ENCODE measurements at places on chromosomes 6 and 20.

DNA sequence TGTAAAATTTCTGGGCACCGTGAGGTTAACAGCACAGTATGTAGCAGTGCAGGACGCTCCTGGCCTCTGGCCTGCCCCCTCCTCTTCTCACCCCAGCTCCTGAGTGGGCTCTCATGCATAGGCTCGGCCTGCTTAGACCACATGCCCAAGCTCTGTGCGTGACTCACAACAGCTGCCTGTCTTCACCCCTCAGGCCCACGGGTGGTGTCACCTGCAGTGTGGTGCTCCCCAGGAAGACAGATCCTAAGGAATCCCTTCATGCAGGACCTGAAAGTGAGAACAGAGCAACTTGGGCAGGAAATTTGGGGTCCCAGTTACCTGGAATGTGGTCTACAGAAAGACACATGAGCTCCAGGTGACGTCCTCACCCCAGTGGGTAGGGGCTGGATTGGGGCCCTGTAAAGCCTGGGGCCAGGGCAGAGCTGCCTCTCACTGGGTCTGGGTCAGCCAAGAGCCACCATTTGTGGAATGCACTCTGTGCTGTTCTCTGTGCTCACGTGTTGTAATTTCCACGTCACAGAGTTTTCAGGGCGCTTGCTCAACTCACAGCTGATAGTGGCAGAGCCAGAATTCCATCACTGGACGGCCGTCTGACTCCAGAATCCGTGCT, 37.0 kb upstream of the PXDC1 start:
- DNase-seq: no peak

DNA sequence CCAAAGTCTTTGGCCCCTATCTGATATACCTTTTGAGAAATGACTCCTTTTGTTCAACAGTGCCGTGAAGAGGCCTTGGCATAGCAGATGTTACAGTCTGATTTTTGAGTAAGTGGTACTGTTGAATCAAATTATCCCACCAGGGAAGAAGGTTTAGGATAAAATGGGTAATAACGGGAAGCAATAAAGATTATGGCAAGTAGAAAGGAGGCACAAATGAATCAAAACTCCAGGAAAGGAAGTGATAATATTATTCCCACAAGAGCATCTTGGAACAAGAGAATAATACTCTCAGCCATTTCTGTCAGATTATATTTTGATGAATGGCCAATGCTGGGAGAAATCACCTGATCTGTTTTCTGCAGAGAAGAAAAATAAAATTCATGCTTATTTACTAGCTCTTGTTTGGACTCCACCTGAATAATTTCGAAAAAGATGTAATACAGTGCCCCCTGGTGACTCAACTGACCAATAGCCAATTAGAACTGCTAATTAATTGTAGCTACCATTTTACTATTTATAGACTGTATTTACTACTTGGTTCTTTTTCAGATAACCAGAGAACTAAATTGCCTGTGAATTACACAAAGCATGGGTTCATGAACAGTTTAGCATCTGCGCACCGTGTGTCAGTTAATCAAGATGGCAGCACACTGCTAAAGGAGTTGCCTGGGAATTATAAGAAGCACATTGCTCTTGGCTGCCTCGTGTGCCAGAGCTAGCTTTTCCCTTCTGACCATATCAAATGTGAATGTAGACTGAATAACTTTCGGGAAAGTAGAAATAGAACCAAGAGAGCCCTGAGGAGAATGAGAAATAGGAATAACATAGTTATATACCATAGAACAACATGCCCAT, 78.5 kb upstream of the TRDN start:
- no peak for DNase-seq

DNA sequence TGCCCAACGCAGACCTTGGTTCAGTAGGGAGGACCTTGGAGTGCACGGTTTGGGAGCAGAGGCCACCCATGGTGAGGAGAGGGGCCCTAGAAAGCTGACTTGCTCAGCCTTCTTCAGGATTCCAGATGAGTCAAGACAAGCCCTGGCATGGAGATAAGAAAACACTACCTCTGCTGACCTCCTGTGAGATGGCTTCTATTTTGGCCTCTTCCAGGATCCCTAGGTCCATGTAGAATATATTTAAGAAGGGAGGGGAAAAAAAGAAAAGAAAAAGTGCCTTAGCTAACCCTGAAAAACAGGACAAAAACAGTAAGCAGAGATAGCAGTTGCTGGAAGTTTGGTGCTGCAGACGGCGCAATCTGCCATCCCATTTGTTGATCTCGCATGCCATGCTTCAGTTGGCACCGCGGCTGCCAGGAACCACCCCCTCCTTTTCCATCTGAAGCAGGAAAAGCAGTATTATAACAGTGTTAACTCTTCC, 100.0 kb downstream of the ARMC2 start:
- no peak for DNase-seq

- no peak for DNase-seq
Measured at GRCh38 chr6:169689287-169689686, 12.5 kb downstream of the WDR27 start.

GRCh38 chr20:59333951-59334350, 33.5 kb downstream of the EDN3 start:
- DNase-seq: no peak

GRCh38 chr20:64160526-64161355, 3.5 kb upstream of the MYT1 start:
- no peak for DNase-seq

DNA sequence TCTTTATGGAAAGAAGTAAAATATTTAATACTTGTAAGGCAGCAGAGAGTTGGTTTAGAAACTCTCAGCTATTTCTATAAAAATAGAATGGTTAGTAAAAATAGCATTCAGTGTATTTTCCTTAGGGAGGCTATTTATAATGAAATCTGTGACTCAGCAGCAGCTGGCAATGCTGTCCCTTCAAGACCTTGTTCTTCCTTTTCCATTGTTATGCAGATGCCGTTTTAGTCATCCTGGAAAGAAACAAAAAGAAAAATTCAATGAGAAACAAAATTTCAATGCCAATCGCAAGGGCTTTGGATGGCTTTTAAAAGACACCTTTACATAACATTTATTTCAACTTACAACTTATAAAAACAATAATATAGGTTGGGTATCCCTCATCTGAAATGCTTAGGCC, 17.5 kb downstream of the MPC1 start:
- DNase-seq: no peak

- no peak for DNase-seq
Measured at GRCh38 chr20:53881362-53881761, 189.0 kb downstream of the BCAS1 start.

GRCh38 chr6:124741341-124741740, 220.9 kb upstream of the RNF217 start:
- no peak for DNase-seq

- no peak for DNase-seq
Measured at GRCh38 chr6:72938104-72938503, 287.2 kb downstream of the KHDC1L start.

GRCh38 chr6:15358579-15359327, 112.9 kb downstream of the JARID2 start:
- DNase-seq: no peak

DNA sequence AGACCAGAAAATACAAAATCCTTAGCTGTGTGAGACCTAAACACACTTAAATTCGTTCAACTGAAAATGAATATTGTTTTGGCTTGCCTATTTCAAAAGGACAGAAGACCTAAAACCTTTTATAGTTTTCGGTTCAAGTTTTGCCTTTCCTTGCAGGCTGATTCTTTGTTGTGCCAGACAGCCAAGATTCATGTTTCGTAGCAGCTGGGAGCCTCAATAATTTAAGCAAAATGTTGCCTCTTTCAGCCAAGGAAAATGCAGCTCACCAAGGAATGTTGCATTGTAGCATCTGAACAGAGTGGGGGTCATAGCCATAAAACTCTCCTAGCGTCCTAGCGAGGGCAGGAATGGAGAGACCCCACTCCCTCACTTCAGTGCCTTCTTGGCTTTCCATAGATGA, 92.3 kb upstream of the INSM1 start:
- no peak for DNase-seq

- DNase-seq: no peak
Measured at GRCh38 chr6:112269979-112270566, 15.7 kb upstream of the LAMA4 start.

DNA sequence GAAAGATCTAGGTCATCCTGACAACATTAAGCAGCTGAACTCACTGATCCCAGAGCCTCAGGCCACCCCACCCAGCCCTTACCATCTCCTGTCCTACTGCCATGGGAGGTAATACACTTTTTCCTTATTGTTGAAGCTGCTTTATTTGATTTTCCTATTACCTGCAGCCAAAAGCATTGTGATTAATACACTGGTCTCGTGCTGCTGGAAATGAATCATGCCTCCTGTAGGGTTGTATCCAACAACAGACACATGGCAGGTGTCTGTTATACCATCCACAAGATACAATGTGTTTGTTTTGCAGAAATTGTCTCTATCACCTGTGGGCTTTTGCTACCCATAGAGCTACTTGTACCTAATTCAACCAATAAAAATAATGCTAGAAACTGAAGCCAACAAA, 34.2 kb downstream of the MYLIP start:
- no peak for DNase-seq

DNA sequence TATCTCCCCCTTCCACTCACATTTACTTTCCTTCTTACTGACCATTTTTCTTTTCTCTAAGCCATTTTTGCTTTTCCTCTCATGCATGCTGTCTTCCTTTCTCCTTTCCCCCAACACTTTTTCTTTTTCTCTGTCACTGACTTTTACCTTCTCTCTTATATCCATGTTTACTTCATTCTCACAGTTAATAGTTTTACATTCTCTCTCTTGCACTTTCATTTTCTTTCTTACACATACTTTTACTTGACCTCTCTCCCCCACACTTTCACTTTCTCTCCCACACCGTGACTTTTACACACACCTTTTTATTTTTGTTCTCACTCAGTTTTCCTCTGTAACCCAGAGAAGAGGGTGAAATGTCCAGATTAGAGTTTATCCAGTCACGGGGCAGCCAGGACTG, 636.3 kb downstream of the PTPRT start:
- no peak for DNase-seq

DNA sequence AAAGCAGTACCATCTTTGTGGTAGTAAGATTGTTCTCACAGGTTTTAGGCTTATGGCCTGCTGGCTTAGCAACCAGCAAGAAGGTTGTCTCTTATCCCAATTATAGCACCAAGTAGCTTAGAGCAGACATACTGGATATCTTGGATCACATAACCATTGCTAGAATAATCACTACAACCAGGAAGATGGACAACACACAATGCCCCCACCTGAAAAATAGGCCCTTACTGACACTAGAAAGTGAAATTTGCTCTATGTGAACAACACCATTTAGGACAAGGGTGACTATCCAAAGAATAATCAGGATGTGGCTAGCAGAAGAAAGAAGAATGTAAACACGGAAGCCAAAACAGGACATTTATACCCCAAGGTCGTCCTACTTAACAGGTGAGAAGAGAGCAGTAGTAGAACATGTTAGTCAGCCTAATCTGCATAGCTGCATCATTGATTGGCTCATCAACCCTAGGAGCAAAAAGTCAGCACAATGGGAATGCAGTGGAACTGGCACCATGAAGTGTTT, 172.7 kb upstream of the MARCKS start:
- DNase-seq: no peak

GRCh38 chr6:54876365-54876764, 29.8 kb downstream of the FAM83B start:
- no peak for DNase-seq

DNA sequence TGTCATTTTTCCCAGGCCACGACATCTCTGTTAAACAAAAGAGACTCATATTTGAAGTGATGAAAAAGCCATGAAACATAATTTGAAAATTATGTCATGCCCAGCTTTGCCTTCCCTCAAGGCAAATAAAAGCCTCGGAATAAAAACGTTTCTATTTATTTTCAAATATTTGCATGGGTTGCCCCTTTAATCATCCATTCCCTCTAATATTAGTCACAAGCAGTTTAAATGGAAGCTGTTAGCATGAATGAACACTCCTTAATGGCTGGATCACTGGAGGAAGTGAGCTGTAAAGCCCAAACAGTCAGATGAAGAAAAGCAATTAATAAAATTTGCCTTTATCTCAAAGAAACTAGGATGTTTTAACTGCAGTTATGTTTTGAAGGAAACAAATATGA, 69.3 kb upstream of the STMND1 start:
- DNase-seq: no peak

DNA sequence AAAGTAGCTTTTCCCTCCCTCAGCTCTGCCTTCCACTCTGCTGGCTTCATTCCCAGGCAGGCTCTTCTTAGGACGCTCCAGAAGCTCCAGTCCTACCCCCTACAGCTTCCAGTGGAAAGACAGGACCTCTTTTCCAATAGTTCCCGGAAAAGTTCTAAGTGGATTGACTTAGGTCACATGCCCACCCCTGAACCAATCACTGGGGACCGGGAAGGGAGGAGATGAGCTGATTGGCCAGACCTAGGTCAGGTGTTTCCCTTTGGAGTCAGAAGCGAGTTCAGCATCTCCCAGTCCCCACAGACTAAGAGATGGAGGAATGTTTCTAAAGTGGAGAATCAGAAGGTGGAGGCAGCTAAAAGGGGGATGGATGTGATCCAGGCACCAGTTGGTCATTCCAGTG, 62.9 kb upstream of the KCNG1 start:
- no peak for DNase-seq

- no peak for DNase-seq
Measured at GRCh38 chr6:5403609-5404008, 142.3 kb downstream of the FARS2 start.

DNA sequence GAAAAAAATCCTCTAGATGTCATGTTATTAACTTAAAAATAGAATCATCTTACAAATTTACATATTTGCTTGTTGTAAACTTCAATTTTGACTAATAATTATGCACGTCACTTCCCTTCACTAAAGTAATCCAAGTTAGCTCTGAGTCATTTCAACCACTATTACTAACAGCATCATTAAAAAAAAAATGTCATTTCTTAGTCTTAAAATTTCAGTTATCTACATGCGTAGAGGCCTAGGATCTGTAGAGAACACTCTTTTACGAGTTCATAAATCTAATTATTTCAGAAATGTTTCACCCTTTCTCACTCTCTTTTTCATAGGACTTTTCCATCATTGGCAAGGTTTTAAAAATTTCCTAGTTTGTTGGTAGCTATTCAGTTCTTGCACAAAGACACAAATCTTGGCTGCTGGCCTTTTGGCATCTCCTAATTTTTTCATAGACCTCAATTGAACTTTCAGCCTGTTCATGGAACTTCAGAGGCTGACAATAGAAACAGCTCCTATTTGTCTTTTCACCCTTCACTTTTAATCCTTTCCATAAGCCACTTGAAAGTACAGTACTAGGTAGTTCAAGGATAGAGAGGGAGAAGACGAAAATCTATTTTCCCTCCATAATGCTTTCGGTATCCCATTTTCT, 61.5 kb downstream of the OGFRL1 start:
- no peak for DNase-seq

- DNase-seq: no peak
Measured at GRCh38 chr6:128251445-128252340, 268.7 kb downstream of the PTPRK start.

DNA sequence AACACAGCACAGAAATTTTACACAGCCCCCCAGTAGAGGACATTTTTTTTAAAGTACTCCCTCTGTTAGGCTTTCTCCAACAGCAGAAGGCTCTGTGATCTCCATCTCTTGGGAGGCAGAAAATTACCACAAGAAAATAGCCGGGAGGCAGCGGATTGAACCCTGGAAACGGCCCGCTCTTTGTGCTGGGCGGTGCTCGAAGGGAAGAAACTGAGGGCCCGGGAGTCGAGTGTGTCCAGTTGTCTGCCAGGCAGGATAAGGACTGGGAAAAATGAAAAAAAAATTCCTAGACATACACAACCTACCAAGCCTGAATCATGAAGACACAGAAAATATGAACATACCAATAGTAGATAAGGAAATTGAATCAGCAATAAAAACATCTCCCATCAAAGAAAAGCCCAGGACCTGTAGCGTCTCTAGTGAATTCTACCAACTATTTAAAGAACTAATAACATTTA, 31.5 kb downstream of the POM121L2 start:
- no peak for DNase-seq

- no peak for DNase-seq
Measured at GRCh38 chr6:16058929-16059345, 69.9 kb upstream of the MYLIP start.

Measured in stimulated activated CD8-positive, alpha-beta memory T cell treated with anti-CD3 and anti-CD28 coated beads, Interleukin-4, amount 100 ng/mL, for 24 hours (primary cell).